ENCODE measurements at places on chromosomes 3 and 15. TPM values are rescaled to one million over a fixed set of nuclear protein-coding genes. Genes with fewer than 3 reads are reported as not detected.

The POLQ gene
- 25.1 TPM for total RNA-seq

- DNase-seq = no peak
Measured at GRCh38 chr3:66655044-66655443, 154.2 kb upstream of the LRIG1 start.

GRCh38 chr15:72353266-72353665 is 22.5 kb downstream of the HEXA start:
- no peak for DNase-seq

DNA sequence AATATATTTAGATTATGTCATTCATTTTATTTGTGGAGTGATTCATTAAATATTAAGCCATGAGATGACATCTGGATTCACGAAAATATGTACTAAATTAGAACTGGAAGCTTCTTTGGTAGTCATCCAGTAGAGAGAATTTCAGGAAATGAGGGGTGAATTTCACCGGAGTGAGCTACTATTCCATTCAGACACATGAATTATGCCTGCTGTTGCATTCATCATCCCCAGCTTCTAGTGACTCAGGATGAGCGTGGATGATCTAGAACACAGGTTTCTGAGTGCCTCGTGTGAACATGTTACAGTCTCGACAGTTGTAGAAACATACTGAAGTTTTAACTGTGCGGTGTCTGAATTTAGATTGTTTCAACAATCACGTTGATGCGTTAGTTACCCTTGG is 42.9 kb upstream of the GABRG3 start:
- DNase-seq = no peak

The FAM107A gene
- 21.9 TPM for total RNA-seq

DNA sequence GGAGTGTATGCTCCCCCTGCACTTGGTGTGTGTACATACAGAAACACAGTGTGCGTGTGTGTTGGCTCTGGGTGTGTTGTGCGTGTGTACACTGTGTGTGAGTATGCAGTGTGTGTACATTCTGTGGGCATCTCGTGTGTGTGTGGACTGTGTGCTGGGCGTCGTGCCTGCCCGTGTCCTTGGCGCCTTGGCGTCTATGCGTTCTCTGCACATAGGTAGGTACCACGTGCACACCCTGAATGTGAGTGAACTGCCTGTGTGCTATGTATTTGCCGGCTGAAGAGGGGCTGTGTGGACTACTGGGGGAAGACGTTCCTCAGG is 481 bp upstream of the ECE2 start:
- no peak for DNase-seq

GRCh38 chr3:161148832-161149475 is 43.8 kb upstream of the B3GALNT1 start:
- DNase-seq = no peak

- no peak for DNase-seq
Measured at GRCh38 chr3:84600703-84601225, 358.0 kb upstream of the CADM2 start.

GRCh38 chr15:35880896-35881295 is 334.9 kb upstream of the DPH6 start:
- DNase-seq = no peak

The ADAMTS17 gene
- total RNA-seq = 6.0 TPM

GRCh38 chr15:93719921-93720351 is 511.4 kb upstream of the MCTP2 start:
- DNase-seq = no peak

The TMEM40 gene
- not detected for total RNA-seq

- DNase-seq = no peak
Measured at GRCh38 chr3:112811131-112811884, 35.4 kb downstream of the CD200R1L start.

DNA sequence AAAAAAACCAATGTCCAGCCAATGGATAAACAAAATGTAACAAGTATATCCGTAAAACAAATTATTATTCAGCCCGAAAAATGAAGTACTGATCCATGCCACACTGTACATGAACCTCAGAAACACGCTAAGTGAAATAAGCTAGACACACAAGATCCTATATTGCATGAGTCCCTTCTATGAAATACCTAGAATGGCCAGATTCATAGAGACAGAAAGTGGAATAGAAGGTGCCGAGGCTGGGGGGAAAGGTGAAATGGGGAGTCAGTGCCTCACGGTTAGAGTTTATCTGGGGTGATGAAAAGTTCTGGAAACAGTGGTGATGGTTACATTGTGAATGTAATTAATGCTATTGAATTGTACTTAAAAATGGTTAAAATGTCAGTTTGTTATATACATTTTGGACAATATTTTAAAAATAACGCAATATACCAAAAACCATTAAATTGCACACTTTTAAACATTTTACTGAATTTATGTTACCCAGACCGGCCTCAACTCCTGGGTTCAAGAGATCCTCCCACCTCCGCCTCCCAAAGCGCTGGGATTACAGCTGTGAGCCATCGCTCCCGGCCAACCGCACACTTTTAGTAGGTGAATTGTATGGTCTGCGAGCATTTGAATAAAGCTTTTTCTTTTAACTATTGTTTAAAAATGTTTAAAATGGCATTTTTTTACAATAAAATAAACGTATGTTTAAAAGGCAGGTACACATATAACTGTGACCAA is 2.1 kb downstream of the RNF168 start:
- DNase-seq = peak; percentile 12

DNA sequence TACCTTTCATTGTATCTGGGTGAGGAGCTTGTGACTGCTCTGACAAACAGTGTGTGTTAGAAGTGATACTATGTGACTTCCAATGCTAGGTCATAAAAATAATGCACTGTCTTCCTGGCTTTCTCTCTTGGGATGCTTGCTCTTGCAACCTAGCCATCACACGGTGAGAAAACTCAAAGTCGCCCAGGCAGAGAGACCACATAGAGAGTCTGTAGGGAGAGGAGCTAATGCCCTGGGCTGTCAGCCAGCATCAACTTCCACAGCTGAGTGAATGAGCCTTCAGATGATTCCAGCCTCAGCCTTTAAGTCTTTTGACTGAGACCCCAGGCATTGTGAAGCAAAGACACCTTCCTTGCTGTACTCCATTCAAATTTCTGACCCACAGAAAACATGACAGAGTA is 220.6 kb upstream of the SGO1 start:
- no peak for DNase-seq
